ENCODE measurements at places on chromosomes 13 and 19.

DNA sequence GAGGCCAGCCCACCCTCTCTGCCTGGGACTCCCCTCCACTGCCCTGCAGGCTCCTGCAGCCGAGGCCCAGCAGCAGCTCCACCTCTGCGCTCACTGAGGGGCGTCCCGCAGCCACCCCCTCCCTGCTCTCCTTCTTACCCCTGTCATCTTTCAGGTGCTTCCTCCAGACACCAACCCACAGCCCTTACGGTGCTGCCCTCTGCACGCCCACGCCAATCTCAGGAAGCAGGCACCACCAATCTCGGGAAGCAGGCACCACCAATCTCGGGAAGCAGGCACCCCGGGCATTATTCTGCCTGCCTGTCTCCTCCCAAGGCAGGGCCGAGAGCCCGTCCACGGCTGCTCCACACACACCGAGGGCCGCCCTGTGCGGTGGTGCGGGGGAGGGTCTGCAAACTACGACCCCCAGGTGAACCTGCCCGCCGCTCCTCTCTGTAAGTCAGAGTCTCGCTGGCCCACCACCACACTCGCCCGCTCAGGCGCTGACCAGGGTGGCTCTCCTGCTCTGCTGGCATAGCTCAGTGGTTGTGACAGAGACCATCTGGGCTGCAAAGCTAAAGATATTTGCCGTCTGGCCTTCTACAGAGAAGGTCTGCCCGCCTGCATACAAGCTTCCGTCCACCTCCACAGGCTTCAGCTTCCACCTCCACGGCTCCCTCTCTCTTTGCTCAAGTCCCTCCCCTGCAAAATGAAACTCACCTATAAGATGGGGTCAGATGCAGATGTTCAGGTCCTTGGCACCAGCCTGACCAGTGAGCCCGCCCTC lies 2.9 kb downstream of the LSM7 start:
- DNase-seq, result no peak

GRCh38 chr13:67235265-67235664 lies 5.1 kb upstream of the PCDH9 start:
- DNase-seq, result no peak

DNA sequence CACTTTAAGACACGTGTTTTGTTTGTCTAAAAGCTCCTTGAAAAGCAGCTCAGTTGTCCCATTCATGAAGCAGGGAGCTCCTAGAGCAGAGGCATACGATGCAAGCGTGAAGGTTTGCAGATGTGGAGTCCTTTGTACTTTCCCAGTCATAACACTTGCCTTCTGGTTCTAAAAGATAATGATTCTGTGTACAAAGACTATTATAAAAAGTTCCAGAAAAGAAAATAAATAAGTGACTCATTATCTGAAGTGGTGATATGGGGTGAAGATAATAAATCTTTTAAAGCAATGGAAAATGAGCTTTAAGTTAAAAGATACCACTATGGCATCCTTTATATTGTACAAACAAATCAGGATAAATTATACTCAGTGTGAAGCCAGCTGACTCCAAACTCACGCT lies 569.9 kb downstream of the MYO16 start:
- no peak for DNase-seq

GRCh38 chr19:49165111-49165750 lies 7.6 kb downstream of the TRPM4 start:
- no peak for DNase-seq

DNA sequence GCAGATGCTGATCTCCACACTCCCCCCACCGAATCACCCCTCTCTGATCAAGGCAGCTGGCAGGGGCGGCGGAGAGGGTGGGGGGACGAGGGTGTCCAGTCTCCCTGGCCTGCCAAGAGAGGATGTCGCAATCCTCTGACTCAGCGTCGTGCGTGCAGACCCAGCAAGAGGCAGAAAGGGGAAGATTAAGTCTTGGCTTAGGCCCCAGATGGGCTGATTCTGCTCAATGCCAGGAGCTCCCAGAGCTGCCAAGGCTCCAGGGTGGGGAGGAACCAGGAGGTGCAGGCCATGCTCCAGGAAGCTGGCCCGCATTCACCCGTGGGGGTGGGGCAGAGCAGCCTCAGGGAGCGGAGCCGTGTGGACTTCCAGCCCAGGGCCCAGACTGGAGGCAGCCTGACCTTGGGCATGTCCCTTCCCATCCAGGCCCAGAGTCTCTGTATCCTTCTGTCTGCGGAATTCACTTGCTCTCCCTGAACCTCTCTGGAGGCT lies 6.6 kb upstream of the BCL3 start:
- DNase-seq, result no peak

- DNase-seq, result no peak
Measured at GRCh38 chr13:60957816-60958215, 457.8 kb downstream of the PCDH20 start.

GRCh38 chr19:6676288-6676687 lies 6.3 kb upstream of the TNFSF14 start:
- DNase-seq, result no peak
